ENCODE measurements at places on chromosomes 3 and 15.

- DNase-seq: no peak
Measured at GRCh38 chr3:7272203-7272602, 411.3 kb downstream of the GRM7 start.

DNA sequence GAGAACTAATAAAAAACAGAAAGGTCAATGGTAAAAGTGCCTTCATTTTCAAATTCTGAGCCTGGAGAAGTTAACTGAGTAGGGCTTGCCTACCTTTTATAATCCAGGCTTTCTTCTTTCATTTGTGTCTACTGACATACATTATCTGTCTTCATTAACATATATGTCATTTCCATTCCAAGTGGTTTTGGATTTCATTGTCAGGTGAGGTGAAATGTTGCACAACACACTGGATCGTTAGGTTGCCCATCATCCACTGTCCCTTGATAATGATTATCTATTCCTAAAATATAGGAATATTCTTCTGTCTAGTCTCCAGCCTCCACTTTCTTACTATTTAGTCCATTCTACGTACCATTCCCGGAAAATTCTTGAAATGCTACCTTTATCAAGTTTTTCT, 55.0 kb upstream of the CP start:
- DNase-seq: no peak

GRCh38 chr3:133069556-133070286, 31.5 kb downstream of the TMEM108 start:
- no peak for DNase-seq

DNA sequence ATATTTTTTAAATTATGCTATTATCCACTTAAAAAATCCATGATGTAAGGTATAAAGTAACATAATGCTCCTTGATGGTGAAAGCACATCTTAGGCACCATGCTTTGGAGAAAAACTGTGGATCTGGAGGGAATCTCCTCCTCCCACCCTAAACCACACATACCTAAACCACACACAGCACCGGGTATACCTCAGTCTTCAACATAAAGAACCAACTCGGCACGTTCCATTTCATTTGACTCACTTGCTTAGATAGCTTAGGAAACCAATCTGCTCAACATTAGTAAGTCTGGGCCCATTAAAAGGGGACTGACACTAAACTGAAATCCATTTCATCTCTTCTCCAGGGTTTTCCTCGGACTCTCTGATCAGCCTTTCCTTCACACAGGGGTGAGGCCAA, 945.7 kb upstream of the CFAP20DC start:
- DNase-seq: no peak

DNA sequence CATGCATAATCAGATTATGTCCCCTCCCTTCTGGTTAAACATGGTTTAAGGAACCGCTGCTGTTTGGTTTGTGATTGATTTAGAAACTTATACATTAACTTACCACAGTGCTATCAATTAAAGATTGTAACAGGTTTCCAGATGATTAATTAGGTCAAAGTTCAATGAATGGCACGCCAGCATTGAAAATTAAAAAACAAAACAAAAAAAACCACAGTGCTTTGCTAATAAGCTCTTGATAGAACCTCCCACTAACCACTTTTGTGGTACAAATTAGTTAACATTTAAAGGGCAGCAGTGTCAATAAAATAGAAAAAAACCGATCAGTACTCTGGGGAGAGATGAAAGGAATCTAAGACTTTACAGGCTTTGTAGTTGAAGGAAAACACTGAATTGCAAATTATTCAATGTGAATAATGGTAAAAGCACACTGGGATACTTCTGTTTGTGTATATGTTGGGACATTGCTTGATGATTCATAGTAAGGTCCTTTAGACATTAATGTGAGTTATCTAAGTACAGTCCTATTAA, 7.6 kb upstream of the C3orf38 start:
- no peak for DNase-seq

GRCh38 chr3:76500746-76501275, 539.1 kb upstream of the ROBO2 start:
- no peak for DNase-seq

DNA sequence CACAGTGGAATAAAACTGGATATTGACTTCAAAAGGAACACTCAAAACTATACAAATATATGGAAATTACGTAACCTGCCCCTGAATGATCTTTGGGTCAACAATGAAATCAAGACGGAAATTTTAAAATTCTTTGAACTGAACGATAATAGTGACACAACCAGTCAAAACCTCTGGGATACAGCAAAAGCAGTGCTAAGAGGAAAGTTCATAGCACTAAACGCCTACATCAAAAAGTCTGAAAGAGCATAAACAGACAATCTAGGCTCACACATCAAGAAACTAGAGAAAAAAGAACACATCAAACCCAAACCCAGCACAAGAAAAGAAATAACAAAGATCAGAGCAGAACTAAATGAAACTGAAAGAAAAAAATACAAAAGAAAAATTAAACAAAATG, 46.6 kb downstream of the DNAAF4 start:
- DNase-seq: no peak

DNA sequence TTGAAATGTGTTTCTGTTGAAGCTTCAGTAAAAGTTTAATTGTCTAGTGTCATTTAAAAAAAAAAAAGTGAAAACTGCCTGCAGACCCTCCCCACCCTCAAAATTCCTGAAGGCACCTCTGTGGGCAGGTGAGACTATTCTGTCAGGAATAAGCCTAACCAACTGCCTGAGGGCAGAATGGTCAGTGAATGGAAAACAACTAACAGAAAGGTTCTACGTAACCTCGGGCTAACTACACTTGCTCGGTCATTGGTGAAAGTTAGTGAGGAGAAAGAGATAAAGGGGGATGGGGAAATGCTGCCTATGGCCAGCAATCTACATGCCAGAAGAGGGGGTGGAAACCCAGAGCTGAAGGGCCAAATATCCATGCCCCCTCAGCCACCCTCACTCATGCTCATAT, 108.6 kb upstream of the SLC24A5 start:
- no peak for DNase-seq

GRCh38 chr3:144482876-144483275, 511.3 kb downstream of the DIPK2A start:
- no peak for DNase-seq

DNA sequence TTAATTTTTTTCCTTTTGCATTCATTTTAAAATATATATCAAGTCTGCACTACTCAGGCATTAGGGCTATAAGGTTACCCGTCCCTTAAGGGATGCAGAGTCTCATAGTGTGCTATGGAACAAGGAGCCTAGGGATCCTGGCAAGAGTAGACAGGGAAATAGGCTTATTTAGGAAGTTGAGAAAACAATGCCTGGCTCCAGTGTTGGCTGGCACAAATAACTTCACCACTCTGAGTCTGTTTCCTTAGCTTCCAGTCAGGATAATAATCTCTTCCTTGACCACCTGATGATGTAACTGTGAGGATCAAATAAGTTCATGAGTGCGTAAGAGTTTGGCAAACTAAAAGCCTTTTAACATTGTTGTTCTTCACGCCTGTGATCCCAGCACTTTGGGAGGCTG, 540.8 kb upstream of the IL12A start:
- DNase-seq: no peak

- no peak for DNase-seq
Measured at GRCh38 chr3:115974940-115975339, 351.6 kb downstream of the GAP43 start.

DNA sequence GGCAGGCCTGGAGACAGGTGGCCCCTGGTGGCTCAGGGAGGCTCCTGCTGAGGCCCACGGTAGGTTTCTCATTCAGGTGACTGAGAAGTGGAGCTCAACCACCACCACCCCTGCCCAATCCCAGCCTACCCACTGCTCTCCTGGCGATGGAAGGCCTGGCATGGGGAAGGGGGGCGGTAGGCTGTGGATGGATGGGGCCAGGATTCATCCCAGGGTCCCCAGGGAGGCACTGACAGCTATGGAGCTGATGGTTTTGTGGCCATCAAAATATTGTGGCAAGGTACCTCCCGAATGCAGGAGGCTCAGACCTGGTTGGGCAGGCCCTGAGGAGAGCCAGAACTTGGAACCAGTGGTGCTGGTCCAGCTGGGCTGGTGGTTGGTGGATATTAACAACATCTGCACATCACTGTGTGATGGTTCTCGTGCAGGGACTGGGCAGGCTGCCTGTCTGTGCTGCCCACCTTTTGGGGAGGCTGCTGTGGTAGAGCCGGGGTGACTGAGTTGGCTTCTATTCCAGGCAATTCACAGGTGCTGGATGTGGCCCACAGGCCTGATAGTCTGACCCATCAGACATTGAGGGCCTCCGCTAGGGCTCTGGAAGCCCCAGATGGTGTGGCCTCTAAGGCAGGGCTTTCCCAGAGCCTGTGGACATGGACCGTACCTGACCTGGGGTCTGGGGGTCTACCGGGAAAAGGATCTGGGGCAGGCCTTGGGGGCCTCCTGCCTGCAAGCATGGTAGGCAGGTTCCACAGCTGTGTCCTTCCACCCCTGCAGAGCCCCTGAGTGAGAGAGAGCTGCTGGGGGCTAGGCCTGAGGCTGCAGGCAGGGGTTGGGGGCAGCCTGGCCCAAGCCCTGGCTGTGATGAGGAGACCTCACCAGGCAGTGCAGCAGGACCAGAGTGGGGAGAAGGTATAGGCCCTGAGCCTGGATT, 3.4 kb downstream of the ZBTB47 start:
- no peak for DNase-seq

- DNase-seq: no peak
Measured at GRCh38 chr15:79860661-79861060, 36.2 kb downstream of the MTHFS start.

- no peak for DNase-seq
Measured at GRCh38 chr3:105496343-105496742, 129.6 kb downstream of the ALCAM start.

DNA sequence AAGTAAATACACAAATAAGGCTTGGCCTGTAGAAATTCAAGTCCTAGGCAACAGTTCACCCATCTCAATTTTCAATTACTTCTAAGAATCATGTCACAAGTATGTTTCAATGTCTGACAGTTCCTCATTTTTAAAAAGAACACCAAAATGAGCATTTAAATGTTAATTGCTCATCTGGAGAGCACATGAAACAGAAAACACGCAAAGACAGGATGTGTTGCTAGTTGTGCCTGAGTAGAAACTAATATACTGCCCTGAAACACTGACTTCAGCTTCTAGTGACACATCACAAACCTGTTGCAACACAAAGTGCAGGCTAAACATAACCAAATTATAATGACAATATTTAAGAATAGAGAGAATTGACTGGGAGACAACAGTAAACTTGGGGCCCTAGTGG, 167.3 kb upstream of the THBS1 start:
- DNase-seq: no peak

DNA sequence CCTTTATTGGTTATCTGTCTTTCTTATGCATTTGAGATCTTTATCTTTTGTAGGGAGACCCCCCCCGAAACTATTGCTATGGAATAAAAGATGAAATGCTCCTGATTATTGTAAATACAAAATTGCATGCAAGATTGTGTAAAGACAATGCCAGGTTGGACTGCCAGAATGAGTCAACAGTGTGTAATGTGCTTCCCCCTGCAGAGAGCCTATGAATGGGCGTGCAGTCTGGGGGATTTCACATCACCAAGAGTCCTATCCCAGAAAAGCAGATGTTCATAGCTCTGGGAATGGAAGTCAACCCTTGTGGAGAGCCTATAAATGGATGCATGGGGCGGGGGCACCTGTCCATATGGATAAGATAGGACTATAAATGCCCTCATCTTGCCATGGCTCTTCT, 584.3 kb downstream of the NSUN3 start:
- no peak for DNase-seq

DNA sequence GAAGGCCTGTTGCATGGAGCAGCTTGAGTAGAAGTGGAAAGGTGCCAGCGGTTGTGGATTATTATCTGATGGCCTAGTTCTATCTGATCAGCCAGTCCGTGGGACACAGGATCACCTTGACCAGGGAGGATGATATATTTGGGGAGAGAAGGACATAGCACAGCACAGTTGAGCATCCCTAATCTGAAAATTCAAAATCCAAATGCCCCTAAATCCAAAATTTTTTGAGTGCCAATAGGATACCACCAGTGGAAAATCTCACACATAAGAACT, 6.0 kb downstream of the CSPG4 start:
- DNase-seq: no peak

DNA sequence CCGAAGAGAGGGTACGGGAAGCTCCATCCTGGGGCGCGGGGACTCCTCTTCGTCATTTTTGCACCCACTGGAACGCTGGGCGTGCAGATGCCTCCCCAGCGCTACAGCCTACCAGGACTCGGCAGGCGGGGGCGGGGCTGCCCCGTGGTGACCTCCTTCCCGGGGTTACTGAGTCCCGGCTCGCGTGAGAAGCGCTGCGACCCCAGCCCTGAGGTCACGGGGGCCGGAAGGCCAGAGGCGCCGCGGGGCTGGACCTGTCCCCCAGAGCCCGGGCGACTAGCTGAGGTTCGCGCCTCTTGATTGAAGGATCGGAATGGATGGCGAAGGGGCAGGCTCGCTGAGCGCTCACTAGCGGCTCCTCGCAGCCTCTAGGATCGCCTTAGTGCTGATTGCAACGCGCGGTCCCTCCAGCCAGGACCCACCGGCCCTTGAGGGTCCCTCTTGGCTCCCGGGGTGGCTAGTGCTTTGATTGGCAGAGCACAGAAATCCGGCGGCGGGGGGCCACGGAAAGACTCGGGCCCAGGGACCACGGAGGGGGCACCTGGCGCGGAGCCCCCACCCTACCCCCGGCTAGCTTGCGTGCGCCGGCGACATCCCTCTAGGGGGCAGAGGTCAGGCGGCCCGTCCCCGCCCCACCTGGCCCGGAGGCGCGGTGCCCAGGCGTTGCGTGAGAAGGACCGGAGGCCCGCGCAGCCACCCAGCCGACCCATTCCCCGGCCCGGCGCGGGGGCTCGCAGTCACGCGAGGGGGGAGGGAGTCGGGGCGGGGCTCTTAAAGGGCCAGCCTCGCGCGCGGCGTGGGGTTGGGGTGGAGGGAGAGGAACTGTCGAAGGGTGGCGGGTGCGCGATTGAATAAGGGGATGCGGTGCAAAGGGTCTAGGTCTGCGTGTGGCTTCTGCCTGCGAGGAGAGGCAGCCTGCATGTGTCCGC, 781 bp upstream of the CYP1A1 start:
- DNase-seq: peak; percentile 81

DNA sequence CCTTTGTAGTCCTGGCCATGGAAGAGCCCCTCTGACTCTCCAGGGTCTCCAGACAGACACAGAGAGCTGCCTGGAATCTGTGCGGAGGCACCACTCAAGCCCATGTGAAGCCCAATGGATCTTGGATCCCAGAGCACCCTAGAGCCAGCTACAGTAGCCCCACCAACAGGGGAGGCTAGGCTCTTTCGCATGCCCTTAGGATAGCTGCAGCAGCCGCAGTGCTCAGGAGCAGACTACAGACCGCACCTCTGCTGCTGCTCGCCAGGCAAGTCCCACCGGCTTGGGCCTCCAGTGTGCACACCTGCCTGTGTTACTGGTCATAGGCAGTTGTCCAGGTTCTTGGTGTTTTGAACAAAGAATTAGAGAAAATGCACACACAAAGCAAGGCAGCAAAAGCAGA, 131.6 kb downstream of the SPATA16 start:
- DNase-seq: no peak

DNA sequence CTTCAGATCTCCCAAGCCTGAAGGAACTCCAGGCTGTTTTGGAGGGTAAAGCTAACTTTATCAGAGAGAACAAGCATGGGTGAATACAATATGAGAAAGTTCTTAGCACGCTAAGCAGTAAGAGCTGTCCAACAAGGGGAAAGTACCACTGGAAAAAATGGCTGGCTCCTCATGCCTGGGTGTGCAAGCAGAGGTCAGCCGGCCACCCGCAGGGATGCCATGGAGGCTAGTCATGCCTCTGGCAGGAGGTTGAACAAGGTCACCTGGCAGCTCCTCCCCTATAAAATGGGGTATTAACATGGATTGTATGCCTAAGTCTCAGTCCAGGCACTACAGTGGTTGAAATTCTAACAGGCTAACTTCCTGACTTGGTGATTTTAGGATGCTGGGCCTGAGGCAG, 75.4 kb upstream of the SLC6A1 start:
- no peak for DNase-seq

GRCh38 chr3:10957976-10958749, 34.4 kb upstream of the SLC6A1 start:
- DNase-seq: no peak

Measured in H1 (cell line).